ENCODE measurements at places on chromosomes 7 and 10.

GRCh38 chr7:141515941-141516340 is 35.3 kb upstream of the AGK start:
- DNase-seq: no peak

DNA sequence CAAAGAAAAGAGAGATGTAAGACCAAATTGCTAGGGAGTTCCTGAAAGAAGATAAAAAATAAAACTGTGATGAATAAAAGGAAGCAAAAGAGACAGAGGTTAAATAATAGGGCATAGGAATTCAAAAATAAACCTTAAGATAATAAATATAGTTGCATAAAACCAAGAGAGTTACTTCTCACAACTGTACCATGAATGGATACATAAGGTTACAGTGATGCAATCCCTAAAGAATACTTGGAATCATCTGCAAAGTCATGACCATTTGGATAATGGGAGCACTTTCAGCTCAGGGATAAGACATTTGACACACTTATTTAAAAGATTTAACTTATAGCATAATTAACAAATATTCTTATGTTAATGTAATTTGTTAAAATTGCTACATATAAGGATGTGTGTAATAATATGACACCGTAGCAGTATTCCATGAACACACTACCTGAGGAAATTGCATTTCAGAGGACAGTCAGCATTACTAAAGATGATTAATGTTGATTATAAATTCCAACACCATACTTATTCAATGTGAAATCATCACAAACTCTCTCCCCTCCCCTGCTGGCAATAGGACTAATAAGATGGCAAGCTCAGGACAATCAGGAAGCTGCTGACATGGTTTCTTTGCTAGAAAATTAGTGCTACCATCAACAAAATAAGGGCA is 202.1 kb upstream of the AKR1E2 start:
- DNase-seq: no peak

DNA sequence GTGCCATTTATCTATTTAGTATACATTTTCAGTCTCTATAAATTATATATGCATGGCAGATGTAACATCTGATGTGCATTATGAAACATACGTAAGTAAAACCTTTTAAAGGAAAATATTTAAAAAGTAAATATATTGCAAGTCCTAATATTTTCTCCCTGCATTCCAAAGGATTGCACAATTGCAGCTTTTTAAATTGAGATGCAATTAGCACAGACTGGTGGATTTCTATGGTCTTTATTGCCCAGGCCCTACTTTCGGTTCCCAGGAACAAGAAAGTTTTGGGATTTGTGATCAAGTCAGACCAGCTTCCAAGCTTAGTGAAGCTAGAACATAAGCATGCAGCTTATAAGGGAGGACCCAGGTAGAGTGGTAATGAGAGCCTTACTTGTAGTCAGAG is 337.8 kb downstream of the NRG3 start:
- no peak for DNase-seq

- no peak for DNase-seq
Observed at GRCh38 chr7:77727527-77727926, 31.3 kb downstream of the RSBN1L start.

DNA sequence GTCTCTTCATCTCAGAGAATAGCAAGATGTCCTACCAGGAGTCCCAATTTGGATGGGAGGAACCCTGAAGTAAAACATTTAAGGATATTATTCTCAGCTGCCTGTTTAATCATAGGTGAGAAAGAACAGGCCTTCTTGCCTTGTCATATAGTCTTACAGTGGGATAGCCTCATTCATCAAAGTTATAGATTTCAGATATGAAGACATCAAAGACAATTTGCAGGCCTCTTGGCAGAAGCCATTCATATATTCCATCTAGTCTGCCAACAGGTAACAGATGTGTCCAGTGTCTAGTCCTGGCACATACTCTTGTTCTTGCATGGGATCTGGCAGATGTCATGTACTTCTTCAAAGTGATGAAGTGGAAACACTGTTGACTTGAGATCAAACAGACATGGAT is 601.3 kb upstream of the GHITM start:
- no peak for DNase-seq

GRCh38 chr10:123301077-123301857 is 147.1 kb downstream of the BUB3 start:
- no peak for DNase-seq

- DNase-seq: peak; percentile 99
Observed at GRCh38 chr7:82335927-82336326, 107.7 kb downstream of the CACNA2D1 start.

- no peak for DNase-seq
Observed at GRCh38 chr7:116316838-116317628, 106.7 kb downstream of the TES start.

DNA sequence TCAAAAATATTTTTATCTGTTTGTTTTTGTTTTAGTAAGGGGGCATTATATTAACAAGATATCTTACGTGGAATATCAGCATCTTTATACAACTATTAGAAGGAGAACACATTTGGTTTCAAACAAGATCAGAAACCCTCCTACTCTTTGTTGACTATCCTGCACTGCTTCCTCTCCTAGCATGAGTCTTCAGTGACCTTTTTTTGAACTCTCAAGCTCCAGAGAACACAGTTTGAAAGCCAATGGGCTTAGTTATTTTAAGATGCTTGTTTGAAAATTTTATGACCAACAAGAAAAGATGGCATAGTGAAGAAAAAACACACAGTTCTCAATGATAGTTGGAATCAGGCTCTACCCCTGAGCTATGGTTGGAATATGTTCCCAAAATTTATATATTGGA is 37.2 kb upstream of the RTKN2 start:
- no peak for DNase-seq

- no peak for DNase-seq
Observed at GRCh38 chr10:11539191-11539868, 72.1 kb downstream of the USP6NL start.

DNA sequence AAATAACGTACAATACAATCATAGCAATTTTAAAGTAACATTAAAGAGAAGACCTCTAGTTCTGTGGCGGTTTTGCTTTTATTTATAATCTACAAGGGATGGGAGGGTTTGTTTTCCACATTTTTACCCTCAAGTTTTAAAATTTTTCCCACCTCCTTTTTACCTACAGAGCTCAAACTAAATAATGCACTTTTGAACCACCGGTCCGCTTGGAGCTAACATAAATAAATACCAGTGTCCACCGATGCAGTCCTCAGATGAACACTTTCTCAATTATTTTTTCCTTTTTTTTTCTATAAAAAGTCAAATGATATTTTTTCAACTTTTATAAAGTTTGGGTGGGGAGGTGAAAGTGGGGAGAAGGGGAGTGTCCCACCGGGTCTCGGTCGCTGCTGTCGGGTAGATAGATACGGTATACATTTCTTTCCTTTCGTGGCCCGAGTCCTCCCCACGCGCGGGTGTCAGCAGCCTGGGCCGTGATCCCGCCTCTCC is 3.3 kb downstream of the ZNF503 start:
- DNase-seq: no peak

- no peak for DNase-seq
Observed at GRCh38 chr7:44265728-44266127, 59.7 kb downstream of the CAMK2B start.

GRCh38 chr10:28367929-28368484 is 65.1 kb upstream of the MPP7 start:
- no peak for DNase-seq

DNA sequence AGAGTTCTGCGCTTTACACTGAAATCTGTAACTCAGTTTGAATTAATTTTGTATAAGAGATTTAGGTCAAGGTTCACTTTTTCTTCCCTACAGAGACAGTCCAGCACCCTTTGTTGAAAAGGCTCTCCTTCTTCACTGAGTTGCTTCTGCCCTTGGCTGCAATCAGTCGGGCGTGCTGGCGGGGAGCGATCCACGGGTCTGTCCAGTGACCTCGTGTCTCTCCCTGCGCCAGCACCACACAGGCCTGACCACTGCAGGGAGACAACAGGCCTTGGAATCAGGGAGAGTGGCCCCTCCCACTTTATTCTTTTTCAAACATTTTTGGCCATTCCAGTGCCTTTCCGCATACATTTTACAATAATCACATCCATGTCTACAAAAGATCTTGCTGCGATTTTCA is 66.9 kb downstream of the AMZ1 start:
- DNase-seq: no peak

- no peak for DNase-seq
Observed at GRCh38 chr10:118203461-118203860, 138.7 kb downstream of the FAM204A start.

DNA sequence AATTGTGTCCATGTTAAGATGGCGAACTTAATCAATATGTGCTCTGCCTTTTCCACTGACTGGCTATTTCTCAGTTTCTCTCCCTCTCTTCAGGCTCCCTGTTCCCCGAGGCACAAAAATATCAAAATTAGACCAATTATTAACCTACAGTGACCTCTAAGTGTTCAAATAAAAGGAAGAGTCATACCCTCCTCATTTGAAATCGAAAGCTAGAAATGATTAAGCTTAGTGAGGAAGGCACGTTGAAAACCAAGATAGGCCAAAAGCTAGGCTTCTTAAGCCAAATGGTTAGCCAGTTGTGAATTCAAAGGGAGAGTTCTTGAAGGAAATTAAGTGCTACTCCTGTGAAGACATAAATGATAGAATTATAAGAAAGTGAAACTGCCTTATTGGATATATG is 81.1 kb upstream of the MBL2 start:
- DNase-seq: no peak

- no peak for DNase-seq
Observed at GRCh38 chr10:52455098-52455497, 141.0 kb downstream of the DKK1 start.

DNA sequence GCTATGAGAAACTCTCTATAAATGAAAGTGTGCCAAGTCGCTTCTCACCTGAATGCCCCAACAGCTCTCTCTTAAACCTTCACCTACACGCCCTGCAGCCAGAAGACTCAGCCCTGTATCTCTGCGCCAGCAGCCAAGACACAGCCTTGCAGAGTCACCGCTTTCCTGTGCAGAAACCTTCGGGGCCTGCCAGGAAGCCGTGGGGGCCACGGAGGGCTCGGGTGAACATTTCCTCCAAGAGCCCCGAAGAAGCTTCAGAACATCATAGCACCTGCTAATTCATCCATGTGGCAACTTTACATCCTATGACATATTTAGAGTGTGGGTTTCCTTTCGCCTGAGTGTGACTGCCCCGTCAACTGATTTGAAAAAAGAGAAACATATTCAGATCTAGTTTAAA is 55.7 kb upstream of the PRSS58 start:
- DNase-seq: no peak

- DNase-seq: no peak
Observed at GRCh38 chr10:110404413-110404812, 93.3 kb upstream of the DUSP5 start.

DNA sequence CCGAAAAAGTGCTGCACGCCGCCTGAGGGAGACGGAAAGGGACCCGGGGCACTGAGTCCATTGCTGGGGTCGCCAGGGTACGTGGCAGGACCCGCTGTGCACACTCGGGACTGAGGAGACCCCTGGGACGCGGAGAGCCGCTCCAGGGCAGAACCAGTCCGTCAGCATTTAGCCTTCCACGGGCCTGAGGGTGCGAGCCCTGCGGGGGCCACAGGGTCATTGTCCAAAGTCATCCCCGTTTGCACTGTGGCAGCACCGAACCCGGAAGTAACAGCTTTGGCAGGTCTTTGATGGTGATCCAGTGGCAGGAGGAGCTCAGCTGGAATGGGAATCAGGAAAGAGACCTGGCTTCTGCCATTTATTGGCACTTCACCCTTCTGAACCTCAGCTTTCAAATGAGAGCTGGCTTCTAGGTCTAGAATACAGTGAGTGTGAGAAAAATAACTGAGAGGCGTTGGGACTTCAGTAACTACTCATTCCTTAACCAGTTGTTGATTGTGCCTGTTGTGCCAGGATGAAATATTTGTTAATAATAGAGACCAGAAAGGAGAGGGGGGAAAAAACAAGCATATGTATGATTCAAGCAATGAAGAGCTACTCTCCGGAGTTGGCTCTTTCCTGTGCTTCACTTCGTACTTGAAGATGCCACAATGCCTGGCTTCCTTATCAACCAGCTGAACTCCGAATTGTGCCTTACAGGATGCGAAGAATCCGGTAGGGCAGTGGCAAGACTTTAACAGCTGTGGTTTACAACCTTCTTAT is 811 bp upstream of the ARHGAP12 start:
- DNase-seq: peak; percentile 54

- no peak for DNase-seq
Observed at GRCh38 chr7:151390598-151391357, 19.1 kb downstream of the WDR86 start.

DNA sequence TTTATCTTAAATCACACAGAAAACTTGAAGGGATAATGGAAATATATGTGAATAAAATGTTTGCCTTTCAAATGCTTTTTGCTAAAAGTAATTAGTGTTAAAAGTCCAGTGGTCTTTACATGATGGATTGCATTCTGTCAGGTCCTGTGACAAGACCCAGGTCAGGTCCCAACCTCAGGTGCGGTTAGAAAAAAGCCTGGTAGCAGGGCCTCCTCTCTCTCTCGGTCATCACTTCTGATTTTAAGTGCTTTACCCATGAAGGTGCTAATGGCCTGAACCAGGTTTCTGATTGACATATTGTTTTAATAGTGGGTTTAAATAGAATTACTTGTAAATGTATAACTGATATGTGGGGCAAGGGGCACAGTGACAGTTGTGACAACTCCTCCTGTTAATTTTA is 736.3 kb downstream of the POM121L12 start:
- DNase-seq: no peak

DNA sequence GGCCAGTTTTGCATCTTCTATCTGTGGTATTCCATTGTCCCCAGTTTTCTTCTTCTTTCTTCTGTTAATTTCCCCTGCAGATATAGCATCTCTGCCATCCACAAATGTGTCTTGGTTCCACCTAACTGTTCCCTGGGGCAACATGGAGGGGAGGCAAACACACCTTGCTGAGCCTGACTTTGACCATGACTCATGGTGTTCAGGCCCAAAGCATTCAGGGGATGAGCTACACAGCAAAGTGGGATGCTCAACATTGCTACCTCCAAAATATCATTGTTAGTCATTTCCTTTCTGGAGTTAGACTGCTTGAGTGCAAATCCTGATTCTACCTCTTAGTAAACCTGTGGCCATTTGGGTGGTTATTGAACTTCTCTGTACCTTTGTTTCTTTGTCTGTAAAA is 542.7 kb downstream of the LRMDA start:
- no peak for DNase-seq

DNA sequence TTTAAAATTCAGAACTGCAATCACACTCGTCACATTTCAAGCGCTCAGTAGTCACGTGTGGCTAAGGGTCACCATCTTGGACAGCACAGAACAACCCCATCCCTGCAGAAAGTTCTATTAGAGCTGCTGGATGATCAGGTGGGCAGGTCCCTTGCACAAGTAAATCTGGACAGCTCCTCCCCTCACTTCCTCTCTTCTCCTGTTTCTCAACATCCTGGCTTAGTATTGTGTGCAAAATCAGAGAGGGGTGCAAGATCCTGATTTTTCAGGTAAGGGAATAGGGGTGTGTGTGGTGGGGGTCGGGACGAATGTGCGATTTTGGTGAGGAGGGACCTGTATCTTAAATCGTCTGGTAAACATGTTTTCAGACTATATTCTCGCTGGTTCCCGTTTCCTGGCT is at the start of gene GIMAP4:
TSS of gene GIMAP4 (plus strand) at position 222 of the 400 bp plus-strand sequence. CDS start 2,512 bp downstream, outside the sequence.
- no peak for DNase-seq

All from DMS79 treated with DMSO at 0.1 percent for 48 hours (cell line).